Activated CD4-positive, alpha-beta T cell treated with anti-CD3 and anti-CD28 coated beads, Interleukin-2, amount 10 ng/mL, durations not matched to agents 7 days and 5 days (primary cell): ENCODE measurements at places on chromosomes 4 and X.
A peak's percentile ranks its signal among the peaks of the same experiment; 100 is the strongest.

DNA sequence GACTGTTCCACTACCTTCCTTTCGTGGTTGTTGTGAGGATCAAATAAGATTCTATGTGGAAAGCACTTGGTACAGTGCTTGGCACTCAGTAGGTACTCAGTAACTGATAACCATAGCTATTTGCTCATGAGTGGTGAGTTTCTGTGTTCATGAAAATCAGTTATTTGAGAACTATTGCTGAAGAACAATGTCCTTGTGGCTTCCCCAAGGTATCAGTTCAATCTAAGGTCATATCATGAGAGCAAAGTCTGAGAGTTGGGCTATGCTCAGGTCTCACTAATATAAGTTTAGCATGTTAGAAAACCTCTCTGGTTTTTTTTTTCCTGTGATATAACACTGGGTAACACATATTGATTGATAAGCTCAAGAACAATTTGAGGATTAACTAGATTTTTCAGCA is 147.8 kb downstream of the GRIA3 start:
- DNase-seq: no peak

DNA sequence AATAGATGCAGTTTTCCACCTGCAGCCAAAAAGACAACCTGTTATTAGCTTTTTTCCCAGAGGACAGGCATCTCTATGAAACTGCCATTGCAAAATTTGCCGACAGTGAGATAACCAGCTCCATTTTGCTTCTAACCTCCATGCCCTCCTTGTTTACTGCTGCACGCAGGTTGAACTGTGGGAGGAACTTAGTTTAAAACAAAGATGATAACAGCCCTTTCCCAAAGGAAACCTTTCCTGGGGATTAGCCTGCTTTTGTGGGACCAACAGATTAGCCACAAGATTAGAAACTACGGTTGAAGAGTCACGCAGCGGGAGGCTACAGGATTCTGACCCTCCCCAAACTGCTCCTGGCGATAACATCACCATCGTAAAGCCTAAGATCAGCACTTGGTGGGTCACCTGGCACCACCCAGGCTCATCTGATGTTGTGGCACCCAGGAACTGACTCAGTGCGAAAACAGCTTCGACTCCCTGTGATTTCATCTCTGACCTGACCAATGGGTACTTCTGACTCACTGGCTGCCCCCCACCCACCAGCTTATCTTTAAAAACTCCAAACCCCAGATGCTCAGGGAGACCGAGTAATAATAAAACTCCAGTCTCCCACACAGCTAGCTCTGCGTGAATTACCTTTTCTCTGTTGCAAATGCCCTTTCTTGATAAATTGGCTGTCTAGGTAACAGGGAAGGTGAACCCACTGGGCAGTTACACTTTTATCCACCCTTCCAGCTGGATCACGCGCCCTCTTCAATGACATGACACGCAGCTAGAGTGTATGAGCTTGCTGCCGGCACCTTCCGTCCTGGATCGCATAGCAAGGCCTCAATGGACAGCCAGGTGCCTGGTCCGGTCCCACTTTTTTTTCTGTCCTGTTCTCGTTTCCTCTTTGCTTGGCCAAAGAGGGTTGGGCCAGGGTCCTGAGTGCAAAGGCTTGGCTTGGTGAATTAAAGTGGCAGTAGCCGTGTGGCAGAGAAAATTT is 27.2 kb downstream of the NOP14 start:
- DNase-seq: peak; percentile 45

GRCh38 chr4:1683261-1683735 is 815 bp downstream of the FAM53A start:
- peak; percentile 29 for DNase-seq

GRCh38 chrX:154436983-154437752 is at the start of gene GDI1:
TSS of gene GDI1 (plus strand) at chrX:154437154. CDS start at chrX:154437255, 101 bp downstream.
- DNase-seq: peak; percentile 52

- no peak for DNase-seq
Observed at GRCh38 chrX:146433771-146434170, 375.8 kb upstream of the CXorf51B start.

DNA sequence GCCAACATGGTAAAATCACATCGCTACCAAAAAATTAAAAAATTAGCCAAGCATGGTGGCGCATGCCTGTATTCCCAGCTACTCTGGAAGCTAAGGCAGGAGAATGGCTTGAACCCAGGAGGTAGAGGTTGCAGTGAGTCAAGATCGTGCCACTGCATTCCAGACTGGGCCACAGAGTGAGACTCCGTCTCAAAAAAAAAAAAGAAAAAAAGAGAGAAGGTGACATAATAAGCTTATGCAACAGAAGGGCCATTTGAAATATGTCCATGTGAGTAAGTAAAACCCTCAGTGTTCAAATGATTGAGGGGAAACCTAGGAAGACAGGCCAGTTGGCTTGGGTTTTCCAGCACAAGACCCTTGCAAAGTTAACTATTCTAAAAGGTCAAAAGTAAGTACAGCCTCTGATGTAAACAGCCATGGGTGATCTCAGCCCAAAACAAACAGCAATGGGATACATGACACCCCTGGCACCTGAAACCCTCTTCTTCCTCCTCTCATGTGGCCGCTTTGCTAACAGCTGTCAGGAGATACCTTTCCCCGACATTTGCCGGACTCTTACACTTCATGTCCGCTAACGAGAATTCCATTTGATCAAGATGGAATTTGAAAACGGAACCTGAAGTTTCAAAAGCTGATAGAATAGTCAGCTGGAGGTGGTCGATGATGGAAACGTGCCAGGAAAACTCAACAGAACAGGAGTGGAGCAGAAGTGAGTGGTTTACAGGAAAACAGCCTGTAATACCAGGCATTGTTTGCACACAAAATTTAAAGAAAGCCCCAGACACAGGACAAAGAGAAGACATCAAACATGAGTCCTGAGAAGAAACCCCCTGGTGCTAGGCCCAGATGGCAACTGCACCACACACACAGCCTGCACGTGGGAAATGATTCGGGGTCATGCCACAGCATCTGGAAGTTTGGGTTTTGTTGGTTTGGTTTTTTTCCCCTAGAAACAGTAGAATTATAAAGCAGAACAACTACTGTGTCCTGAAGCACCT is 93.0 kb upstream of the STS start:
- DNase-seq: no peak

GRCh38 chrX:134006484-134007161 is 21.2 kb upstream of the GPC3 start:
- DNase-seq: no peak

DNA sequence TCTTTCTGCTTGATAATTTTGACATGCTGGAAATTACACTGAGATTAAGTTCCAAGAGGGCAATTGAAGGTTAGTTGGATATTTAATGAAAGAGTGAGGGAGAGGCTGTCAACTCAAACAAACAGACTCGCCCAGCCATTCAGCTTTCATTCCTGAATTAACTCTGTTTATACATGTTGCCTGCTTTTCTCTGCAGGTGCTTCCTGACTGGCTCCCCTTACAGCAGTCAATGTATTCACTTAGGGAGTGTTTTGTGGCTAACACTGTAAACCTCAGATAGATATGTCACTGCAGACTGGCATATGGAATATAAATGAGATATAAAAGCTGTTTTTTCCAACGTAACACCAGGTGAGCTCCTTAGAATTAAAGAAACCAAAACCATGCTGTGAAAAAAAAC is 28.7 kb downstream of the TMPRSS11A start:
- no peak for DNase-seq

DNA sequence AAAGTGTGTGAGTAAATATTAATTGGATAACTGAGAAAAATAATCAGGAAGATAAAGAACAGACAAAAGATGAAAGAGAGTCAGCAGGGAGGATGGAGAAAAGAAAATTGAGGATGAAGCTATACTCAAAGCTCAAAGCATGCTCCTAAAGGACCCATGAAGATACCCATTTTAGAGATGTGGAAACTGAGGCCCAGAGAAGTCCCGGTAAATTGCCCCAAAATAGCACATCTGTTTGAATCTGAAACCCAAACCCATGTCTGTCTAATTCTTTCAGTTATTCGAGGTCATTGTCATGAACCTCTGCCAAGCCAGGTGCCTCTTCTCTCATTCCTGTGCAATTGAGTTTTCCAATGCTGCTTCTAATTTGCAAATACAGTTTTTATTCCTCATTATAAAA is 29.6 kb upstream of the MSX1 start:
- DNase-seq: no peak

- DNase-seq: no peak
Observed at GRCh38 chrX:120109378-120109777, 6.3 kb downstream of the RHOXF1 start.

- DNase-seq: no peak
Observed at GRCh38 chrX:46260499-46260898, 284.7 kb downstream of the ZNF674 start.

DNA sequence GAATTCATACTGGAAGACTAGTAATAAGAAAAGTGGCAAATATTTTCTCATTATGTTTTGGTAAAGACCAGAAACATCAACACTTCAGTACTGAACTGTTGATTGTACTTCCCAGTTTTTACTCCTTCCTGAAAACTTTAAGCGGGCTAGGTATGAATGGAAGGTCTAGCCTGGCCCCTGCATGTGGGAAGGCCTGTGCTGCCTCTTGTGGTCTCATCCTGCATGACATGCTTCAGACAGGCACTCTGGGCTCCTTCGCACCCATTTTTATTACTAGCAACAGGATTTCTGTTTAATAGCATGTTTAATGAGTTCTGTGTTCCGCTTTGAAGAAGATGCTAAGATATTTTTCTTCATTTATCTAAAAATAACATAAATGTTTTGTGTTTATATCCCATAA is 279.1 kb downstream of the ANK2 start:
- no peak for DNase-seq

DNA sequence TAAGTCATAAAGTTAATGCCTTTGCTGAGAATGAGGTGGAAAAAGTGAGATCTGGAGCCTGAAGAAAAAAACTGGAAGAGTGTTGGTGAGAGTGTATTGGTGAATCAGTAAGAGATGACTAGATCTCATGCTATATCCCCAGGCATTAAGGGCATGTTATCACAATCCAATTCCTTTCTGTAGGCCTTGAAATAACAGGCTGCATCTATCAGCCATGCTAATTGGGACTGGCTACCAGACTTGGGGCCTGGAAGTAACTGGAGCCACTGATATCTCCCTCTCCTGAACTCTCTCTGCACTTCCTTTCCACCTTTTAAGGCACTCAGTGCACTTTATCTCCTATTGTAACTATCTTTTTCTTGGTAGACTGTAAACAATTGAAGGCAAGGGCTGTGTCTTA is 88.8 kb upstream of the HPRT1 start:
- no peak for DNase-seq

- peak; percentile 69 for DNase-seq
Observed at GRCh38 chr4:76949276-76950051, at the start of gene SEPTIN11. TSS of gene SEPTIN11 (plus strand) at chr4:76949752. CDS start at chr4:76949904, 152 bp downstream.

- DNase-seq: no peak
Observed at GRCh38 chr4:16508968-16509367, 282.7 kb upstream of the TAPT1 start.

DNA sequence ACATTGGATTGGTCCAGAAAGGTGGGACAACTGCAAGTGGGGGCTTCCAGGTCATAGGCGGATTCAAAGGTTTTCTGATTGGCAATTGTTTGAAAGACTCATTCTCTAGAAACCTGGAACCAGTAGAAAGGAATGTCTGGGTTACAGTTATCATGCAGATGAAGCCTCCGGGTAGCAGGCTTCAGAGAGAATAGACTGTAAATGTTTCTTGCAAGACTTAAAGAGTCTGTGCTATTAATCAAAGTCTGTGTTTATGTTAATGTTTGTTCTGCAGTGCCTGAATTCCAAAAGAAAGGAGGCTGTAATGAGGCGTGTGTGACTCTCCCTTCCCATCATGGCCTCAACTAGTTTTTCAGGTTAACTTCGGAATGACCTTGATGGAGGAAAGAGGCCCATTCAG is 43.9 kb upstream of the GC start:
- DNase-seq: no peak

DNA sequence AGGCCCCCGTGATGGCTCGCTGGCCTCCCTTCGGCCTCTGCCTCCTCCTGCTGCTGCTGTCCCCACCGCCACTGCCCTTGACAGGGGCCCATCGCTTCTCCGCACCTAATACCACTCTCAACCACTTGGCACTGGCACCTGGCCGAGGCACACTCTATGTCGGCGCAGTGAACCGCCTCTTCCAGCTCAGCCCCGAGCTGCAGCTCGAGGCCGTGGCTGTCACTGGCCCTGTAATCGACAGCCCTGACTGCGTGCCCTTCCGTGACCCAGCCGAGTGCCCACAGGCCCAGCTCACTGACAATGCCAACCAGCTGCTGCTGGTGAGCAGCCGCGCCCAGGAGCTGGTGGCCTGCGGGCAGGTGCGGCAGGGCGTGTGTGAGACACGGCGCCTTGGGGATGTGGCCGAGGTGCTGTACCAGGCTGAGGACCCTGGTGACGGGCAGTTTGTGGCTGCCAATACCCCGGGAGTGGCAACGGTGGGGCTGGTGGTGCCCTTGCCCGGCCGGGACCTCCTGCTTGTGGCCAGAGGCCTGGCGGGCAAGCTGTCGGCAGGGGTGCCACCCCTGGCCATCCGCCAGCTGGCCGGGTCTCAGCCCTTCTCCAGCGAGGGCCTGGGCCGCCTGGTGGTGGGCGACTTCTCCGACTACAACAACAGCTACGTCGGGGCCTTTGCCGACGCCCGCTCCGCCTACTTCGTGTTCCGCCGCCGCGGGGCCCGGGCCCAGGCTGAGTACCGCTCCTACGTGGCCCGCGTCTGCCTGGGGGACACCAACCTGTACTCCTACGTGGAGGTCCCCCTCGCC is 3.0 kb downstream of the PLXNB3 start:
- DNase-seq: no peak

GRCh38 chr4:122715221-122715620 is 17.3 kb upstream of the BBS12 start:
- peak; percentile 14 for DNase-seq

- no peak for DNase-seq
Observed at GRCh38 chrX:56795309-56795868, 66.3 kb downstream of the NBDY start.

DNA sequence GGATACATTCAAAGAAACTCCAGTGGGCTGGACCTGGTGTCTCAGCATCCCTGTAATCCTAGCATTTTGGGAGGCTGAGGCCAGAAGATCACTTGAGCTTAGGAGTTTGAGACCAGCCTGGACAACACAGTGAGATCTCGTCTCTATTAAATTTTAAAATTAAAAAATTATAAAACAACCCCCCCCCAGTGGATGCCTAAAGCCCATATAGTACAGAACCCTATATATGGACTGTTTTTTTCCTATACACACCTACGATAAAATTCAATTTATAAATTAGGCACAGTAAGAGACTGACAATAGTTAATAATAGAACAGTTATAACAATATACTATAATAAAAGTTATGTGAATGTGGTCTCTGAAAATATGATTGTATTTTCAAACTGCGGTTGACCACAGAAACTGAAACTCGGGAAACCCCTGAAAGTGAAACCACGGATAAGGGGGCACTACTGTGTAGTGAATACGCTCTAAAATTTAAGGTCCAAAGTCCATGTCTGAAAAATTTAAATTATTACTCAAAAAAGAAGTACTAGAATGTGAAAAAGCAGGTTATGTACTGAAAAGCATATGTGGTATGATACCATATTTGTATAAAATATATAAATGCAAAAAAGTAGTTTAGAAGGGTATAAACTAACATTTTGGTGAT is 2.0 kb downstream of the SMIM14 start:
- peak; percentile 15 for DNase-seq

- no peak for DNase-seq
Observed at GRCh38 chrX:125507119-125507518, 187.4 kb downstream of the TEX13C start.

- DNase-seq: no peak
Observed at GRCh38 chr4:136800248-136800647, 732.0 kb downstream of the PCDH18 start.
